Posterior vena cava (tissue), 2 donors: ENCODE measurements at places on chromosomes 11 and 22. TPM values are rescaled to one million over a fixed set of nuclear protein-coding genes. Genes with fewer than 3 reads are reported as not detected.

DNA sequence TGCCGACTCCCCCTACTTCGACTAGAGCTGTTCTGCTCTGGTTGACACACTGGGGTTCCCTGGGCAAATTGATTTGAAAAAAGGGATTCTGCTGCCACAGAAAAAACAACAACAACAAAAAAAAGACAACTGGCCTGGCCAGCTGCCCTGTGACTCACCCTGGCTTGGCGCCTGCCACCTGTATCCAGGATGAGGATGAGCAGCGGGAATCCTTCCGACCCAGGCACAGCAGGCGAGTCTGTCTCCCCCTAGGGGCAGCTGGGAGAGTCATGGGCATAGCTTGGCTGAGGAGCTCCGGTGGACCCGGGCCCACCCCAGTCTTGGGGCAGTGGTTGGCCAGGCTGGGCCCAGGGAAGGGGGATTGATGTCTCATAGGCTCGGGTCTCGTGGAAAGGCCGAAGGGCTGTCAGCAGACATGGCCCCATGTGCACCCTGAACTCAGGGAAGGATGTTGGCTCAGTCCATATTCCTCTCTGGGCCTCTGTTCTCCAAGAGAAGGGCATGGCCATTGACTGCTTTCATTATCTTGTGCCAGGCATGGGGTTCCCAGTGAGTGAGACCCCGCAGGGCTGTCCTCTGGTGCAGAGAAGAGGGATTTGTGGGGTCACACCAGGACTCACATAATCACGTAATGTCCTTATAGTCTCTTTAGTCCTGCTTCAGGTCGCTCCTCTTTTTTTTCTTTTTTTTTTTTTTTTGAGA lies 10.4 kb upstream of the SUN2 start:
- no peak for DNase-seq

DNA sequence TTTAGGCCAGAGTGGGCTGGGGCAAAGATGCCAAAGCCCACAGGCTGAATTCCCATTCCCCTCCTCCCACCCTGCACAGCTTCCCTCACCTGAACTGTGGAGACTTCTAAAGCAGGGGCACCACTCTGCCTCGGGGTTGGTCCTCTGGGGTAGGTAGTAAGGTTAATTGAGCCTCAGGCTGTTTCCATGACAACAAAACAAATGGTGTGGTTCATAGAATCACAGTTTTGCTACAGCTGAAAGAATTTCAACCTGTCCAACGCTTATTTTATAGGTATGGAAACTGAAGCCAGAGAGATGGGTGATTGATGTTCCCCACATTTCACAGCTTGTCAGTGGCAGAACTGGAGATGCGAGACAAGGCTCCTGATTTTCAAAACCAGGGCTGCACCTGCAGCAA lies 109.5 kb downstream of the SNX19 start:
- no peak for DNase-seq

Gene OR52E8
- not detected for total RNA-seq

Gene RIC3
- 6.0 TPM for total RNA-seq

Gene MPEG1
- total RNA-seq: 44.8 TPM

Gene GNAZ
- total RNA-seq: 37.0 TPM

Gene CSKMT
- 8.5 TPM for total RNA-seq

GRCh38 chr11:24142062-24142461 lies 354.8 kb upstream of the LUZP2 start:
- no peak for DNase-seq

GRCh38 chr22:37211075-37211865 lies 1.0 kb downstream of the SSTR3 start:
- peak; percentile 65 for DNase-seq

Gene C11orf98
- 27.4 TPM for total RNA-seq

DNA sequence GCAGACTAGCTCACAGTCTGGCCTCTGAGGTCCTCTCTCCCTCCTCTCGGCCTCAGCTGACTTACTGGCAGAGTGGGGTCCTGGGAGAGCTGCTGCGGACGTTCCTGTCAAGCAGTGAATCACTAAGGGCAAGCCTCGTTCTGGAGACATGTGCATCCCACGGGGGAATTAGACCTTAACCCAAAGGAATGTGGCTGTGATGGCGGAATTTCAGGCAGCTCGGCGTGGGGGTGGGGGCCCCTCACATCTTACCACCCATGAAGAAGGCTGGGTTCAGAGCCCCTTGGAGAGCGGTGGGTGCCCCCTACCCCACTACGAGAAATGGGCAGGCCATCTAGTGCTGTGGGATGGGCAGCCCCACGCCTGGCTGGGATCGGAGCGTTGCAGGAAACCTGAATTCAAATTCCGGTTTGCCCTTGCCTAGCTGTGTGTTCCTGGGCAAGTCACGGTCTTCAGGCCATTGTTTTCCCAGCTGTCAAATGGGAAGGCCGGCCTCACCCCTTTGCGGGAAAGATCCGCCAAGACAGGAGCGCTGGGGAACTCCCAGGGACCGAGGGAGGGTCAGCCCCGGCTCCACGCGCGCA lies 554 bp downstream of the LRRC32 start:
- DNase-seq: peak; percentile 88

DNA sequence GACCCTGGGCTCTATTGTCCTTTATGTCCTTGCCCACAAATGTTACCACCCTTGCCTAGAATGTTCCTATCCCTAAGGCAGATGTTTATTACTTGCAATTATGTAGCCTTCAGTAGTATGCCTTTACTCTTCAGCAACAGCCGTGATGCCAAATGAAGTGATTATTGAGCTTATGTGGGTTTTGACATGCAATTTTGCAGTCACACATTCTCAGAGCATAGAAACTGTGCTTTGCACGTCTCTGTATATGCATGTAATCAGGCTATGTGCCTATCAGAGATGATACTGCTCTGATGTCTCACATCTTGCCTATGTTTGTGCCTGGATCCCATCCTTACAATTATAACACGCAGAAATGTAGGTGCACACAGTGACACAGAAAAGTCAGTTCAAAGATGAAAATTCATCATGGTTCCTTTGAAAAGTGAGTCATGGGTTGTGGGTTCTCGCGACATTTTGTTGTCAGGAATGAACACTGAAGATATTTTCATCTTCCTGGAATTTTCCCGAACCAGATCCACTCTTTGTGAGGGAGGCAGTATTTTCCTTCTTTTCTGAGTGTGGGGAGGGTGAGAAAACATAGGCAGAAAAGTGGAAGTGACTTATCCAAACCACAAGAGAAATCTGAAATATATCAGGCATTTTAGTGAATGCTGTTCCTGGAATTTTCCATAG lies 81.1 kb downstream of the BMAL1 start:
- DNase-seq: no peak

GRCh38 chr22:43884600-43885318 lies 7.1 kb downstream of the PNPLA5 start:
- peak; percentile 85 for DNase-seq

- DNase-seq: no peak
Measured at GRCh38 chr11:111115890-111116289, 129.6 kb upstream of the POU2AF2 start.

DNA sequence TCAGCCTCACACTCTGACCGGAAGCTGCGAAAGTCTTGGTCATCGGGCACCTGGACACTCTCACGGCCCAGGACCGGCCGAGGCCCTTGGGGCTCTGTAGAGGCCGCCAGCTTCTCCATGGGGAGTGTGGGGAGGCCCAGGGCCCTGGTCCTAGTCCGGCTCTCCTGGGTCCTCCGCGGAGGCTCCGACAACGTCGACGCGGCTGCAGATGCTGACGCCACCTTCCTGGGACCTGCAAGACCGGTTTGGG lies 12.9 kb downstream of the STARD10 start:
- DNase-seq: peak; percentile 73

GRCh38 chr11:121722431-121723245 lies 269.9 kb upstream of the SORL1-AS1 start:
- peak; percentile 94 for DNase-seq

Gene LARGE2
- not detected for total RNA-seq

DNA sequence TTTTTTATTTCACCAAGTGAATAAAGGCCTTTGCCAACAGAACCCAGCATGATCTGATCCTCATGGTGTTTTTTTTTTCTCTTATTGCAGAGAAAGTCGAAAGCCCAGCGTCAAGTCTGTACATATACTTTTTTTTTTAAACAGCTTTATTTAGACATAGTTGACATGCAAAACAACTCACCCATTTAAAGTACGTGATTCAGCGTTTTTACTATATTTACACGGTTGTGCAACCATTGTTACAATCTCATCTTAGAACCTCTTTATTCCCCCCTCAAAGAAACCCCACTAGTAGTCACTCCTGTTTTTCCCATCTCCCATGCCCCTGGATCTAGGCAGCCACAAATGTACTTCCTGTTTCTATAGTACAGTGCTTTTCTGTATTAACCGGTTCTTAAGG lies 20.6 kb upstream of the AP1B1 start:
- no peak for DNase-seq
